ENCODE measurements at places on chromosomes 6 and 20.

DNA sequence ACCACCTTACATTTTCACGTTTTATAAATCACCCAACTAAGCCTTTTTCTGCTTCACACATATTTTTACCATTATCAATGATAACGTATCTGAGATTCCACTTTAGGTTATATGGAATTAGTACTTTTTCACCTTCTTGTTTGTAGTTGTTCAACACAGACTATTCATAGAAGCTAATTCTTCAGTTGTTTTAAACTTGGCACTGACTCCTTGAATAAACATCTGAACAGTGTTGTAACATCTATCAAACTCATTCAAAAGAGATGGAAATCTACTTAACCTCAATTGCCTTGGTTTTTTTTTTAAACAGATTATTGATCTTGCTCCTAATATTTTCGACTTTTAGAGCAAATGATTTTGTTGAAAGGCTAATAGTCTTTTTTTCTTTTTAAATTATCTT is 34.2 kb downstream of the PTPRA start:
- DNase-seq: no peak

DNA sequence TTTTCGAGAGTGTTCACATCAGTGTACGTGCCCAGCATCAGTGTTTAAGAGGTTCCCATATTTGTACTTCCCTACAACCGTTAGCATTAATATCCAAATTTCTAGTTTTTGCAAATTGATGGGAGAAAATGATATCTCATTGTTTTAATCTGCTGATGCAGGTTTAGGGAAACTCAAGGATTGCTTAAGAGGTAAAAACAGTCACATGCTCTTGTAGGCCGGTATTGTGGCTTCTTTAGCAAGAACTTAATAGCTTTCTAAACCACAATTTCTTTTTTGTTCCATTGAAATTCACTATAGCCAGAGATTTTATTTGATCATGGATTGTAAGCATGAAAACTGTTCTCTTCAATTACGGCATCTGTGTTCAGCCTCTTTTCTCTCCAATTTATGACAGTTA is 29.5 kb downstream of the BEND6 start:
- DNase-seq: no peak

- no peak for DNase-seq
Observed at GRCh38 chr6:6920114-6920986, 187.4 kb upstream of the RREB1 start.

- no peak for DNase-seq
Observed at GRCh38 chr6:109511832-109512231, 28.8 kb upstream of the ZBTB24 start.

DNA sequence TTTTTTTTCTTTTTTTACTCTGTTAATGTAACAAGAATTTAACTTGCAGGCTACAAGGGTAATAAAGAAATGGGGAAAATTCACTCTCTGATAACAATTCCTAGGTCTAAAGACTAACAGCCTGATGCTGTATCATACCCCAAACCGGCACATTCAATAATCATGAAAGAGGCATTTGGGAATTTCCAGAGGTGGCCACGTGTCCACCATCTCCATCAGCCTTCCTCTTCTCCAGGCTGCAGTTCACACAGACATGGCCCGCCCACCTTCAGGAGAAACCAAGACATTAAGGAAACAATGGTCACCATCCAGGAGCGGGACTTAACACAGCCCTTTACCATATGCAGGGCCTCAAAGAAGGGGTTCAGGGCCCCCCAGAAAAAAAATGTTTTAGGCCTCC is 44.8 kb downstream of the PDE10A start:
- DNase-seq: no peak

All from naive thymus-derived CD8-positive, alpha-beta T cell (primary cell).